ENCODE measurements at places on chromosomes 2 and 18. TPM values are rescaled to one million over a fixed set of nuclear protein-coding genes. Genes with fewer than 3 reads are reported as not detected.

- no peak for DNase-seq
Measured at GRCh38 chr2:84957771-84958134, 13.2 kb upstream of the KCMF1 start.

DNA sequence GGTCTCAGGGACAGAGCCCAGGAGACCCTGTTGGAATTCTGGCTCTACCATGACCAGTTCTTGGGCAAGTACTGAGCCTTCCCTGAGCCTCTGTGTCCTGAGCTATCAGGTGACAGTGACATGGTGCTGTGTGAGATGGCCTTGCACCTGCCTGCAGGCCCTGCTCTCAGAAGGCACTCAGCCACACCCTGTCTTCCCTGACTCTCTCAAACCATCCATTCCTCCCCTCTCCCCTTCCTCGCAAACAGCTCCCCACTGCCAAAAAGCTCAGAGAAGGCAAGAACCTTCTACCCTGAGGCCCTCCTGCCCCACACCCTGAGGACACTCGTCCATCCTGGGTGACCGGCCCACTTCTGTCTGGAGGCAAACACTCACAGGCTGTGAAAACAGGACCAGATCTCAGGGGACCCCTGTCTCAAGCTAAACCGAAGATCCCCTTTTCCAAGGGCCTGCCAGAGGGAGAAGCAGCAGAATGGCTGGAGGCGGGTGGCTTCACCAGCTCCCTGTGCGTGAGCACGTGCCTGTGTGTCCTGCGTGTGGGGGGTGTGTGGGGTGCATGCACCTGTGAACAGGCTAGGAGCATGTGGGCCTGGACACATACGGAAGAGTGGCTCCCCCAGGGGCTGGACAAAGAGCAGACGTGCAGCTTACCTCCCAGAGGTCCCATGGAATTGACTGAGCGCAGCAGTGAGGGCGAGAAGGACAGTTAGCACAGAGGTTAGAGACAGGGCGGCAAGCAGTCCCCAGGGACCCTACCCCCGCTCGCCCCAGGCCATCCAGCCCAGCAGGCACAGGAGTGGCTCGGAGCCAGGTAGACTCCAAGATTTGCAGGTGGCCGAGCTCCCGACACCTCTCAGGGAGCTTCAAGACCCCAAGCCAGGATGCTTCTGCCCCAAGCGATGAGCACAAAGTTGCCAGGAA lies 53.9 kb downstream of the BIN1 start:
- no peak for DNase-seq

TMEM178A gene
- total RNA-seq = 4.9 TPM

DNA sequence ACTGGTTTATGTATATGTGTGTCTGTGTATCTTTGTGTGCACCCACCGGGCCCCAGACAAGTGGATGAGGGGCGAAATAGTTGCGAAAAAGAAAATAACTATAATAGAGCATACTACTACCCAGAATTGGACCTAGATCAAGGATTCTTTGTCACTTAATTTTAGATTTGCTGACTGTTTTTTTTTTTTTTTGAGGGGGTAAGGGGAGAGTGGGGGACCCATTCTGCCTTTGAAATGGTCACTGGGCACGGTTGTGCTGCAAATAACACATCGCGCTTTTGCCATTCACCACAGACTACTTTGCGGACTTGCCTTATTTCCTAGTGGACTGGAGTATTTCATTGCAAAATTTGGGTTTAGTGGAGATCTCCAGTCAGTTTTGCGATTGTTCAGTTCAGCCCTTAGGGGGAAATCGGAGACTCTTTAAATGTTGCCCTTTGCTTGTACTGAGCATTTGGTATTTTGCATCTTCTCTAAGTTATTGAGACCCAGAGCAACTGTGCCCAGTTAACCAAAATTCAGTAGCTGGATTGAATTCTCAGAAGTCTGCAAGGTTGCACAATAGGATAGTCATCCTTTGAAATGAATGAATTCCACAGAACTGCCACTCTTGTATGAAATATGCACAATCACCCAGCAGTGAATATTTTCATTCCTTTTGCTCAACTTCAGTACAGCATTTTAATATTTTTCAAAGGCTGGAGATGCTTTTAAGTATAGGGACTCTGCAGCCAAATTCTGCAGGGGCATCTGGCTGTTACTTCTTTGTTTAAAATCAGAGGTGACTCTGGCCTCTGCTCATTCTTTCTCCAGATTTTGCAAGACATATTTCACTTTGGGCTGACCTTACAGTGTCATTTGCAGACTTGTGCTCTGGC lies 2.9 kb downstream of the TRIB2 start:
- DNase-seq = peak; percentile 57

DNA sequence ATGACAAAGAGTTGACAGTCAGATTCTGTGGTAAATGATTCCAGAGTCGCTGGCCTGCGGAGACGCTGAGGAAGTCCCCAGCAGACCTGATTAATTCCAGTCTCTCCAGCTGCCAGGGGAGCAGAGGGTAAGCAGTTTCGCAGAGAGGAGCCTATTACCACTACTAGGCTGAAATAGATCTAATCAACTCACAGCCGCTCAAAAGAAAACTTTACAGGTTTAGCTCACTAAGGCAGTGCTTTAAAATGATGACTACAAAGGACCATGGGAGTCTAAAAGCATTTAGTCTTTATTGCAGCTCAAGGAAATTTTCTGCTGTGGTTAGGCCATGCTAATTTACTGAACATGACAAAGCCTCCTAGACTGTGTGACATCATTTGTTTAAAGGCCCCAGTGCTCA lies 445.6 kb upstream of the POU3F3 start:
- DNase-seq = peak; percentile 34

DNA sequence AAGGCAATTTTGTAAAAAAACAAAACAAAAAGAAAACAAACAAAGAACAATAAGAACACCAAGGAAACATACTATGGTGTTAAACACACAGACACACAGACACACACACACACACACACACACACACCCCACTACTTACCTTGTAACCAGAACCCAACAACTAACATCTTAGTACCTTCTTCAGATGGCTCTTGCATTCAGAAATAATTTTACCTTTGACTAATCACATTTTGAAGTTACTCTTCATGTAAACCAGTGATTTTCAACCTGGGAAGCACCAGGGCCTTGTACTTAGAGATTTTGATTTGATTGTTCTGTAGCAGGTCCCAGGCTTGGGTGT lies 87.5 kb downstream of the AQP4 start:
- DNase-seq = no peak

DNA sequence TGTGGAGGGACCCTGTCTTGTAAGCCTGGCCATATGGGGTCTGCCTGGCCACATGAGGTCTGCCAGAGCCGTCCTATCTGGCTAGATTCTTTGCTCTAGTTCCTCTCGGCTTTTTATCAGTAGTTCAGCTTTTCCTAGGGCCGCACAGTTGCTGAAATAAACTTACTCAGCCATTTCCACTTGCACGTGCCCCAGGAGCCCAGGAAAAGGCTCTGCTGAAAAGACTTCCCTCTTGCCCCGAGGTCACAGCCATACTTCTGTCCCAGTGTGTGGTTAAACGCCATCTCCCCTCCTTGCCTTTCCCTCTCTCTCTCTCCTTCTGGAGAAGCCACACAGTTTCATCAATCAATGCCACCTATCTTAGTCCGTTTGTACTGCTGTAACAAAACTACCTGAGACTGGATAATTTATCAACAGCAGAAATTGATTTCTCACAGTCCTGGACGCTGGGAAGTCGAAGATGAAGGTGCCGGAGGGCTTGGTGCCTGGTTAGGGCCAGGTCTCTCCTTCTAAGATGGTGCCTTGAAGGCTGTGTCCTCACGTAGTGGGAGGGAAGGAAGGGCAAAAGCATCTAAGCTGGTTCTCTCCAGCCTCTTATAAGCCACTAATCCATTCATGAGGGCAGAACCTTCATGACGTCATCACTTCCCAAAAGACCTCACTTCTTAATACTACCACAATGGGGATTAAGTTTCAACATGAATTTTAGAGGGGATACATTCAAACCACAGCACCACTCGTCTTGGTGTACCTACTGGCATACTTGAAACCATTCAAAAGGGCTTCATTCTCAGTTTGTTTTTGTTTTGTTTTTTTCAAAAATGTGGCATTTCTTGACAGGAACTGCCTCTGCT lies 11.2 kb upstream of the GALM start:
- no peak for DNase-seq

DNA sequence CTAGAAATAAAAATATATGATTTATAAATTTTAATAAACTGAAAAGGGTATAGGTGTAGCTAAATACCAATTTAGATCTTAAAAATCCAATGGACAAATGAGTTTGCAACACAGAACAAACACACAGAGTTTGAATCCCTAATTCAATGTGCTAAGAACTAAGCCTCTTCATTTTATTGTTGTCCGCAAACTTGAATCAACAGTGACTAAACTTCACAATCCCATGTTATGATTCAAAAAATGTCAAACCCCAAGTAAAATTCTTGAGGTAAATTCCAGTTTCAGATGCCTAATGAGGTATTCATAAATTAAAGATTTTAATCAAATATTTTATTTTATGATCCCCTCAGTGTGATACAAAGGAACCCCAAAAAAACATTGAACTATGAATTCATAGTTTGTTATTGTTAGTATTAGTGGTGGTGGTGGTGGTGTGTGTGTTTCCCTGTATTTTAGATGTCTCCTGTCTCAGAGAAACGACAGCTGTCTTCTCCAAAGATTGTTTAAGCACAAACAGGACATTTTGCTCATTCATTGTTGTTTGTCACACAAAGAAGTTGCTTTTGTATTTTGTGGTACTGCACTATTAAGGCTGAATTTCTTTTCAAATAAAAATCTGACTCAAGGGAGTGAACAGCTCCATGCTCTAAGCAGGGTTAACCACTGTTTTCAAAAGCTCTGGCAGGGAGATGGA lies 259.8 kb downstream of the OSR1 start:
- no peak for DNase-seq

- DNase-seq = no peak
Measured at GRCh38 chr2:208142925-208143799, 2.8 kb downstream of the CRYGB start.

- no peak for DNase-seq
Measured at GRCh38 chr2:148926981-148927401, 52.0 kb downstream of the KIF5C start.

TCF23 gene
- total RNA-seq = not detected

Data from tongue (tissue), 3 donors.